ENCODE measurements at places on chromosomes 12 and 14. TPM values are rescaled to one million over a fixed set of nuclear protein-coding genes. Genes with fewer than 3 reads are reported as not detected.

GRCh38 chr12:17579205-17580026 lies 510.6 kb downstream of the RERGL start:
- DNase-seq = no peak

DNA sequence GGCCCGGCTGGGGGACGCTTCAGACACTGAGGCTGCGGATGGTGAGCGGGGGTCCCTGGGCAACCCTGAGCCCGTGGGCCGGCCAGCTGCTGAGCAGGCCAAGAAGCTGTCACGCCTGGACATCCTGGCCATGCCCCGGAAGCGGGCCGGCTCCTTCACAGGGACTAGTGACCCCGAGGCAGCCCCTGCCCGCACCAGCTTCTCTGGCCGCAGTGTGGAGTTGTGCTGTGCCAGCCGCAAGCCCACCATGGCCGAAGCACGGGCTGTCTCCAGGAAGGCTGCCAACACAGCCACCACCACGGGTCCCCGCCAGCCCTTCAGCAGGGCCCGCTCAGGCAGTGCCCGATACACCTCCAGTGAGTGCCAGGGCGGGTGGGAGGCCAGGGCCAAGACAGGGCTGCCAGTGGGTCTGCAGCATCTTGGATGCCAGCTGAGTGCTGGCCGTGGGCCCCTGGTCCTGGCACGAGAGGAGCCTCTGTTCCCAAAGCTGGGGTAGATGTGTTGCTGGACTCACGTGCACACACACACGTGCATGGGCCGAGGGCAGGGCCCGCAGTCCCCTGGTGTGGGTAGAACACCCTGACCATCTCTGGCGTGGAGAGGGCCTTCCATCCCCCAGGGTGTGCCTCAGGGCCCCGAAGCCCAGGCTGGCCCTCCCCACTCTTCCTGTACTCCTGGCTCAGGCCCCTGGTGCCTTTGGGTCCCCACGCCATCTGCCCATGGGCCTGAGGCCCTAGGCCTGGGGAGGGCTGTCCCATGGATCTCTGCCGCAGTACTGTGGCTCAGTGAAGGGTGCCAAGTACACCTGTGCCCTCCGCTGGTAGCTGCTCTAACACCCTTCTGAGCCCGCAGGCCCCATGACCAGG lies 22.8 kb downstream of the CEP170B start:
- DNase-seq = peak; percentile 76

Gene DHRS2
- 1.1 TPM for polyA plus RNA-seq

DNA sequence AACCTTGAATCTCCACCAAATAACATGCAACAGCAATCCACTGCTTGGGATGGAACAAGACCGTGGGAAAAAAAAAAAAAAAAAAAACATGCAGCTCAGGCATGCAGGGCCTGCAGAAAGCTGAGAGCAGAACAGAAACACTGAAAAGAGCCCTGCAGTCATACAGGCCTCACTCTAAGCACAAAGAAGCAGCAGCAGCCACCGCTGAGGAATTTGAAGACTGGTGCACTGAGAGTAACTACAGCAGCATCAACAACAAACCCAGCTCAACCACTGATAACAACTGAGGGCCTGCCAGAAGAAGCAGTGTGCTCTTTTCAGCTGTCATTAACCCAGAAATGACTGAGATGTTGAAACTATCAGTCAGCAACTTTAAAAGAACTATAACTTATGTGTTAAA lies 354.7 kb upstream of the TMTC1 start:
- no peak for DNase-seq

DNA sequence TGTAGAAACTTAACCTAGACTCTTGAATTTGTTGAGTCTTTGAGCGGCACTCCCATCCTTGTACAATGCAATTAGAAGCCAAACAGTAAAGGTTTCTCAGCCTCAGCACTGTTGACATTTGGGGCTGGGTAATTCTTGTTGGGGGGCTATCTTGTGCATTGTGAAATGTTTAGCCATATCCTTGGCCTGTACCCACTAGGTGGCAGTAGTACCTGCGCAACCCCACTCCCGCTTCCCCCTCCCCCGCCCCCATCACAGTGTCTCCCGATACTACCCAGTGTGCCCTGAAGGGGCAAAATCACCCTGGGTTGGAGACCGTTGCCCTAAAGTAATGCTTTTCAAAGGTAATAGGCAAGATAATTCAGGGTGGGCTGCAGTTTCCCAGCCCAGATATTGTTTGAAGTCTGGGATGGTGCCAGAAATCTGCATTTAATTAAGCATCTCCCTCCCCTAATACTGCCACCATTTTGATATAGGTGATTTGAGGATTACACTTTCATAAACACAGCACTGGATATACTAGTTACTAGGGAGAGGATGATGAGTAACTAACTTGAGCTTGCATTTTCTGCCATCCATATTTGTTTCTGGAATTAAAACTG lies 1.8 kb downstream of the COX6A1 start:
- DNase-seq = peak; percentile 31

Gene HCAR3
- polyA plus RNA-seq = 0.17 TPM

Gene GRIN2B
- 0.44 TPM for polyA plus RNA-seq

DNA sequence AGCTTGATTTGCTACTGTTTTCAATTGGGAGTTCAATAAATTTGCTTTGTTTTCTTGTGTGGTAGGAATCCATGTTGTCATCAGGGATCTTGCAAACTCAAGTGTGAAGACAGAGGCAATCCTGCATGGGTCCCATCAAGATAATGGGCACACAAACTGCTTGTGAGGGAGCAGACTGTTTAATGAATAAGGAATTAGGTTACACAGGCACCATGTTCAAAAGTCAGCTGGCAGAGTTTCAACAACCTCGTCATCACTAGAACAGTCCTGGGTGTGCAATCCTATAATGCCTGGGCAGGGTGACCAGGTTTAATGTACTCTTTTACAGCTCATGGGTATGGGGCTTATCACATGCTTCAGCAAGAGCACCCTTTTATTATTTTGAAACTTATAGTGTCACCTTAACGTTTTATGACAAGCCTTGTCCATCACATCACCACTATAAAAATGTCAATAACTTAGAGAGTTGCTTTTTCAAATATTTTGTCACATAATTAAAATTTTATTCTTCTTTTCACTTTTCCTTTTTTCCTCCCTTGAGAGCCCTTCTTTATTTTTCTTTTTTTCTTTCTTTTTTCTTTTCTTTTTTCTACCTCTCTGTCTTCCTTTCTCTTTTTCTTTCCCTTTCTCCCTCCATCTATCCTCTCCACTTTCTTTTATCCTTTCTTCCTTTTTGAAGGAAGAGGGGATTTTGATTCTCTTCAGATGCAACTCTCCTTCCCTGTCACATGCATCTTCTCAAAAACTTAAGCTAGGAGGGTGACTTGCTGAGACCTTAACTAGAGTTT lies 252.2 kb upstream of the ATP2B1 start:
- DNase-seq = no peak

- DNase-seq = peak; percentile 46
These were observed 116.3 kb upstream of the PRICKLE1 start for GRCh38 chr12:42705863-42706262.

DNA sequence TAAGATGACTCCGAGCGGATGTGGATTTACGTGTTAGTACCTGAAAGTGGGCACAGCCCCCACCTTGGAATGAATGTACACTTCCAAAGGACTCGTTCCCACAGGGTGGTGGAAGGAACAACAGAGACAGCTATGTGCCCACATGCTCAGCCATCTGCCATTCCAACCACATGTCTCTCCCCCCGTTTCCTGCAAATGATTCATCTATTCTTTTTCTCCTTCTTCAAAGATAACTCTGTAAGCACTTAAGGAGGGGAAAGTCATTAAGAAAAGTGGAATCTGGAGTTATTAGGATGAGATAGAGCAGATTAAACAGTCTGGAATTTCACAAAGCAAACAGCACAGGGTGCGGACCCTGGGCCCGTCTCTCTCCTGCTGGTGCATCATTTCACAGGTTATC lies 18.5 kb upstream of the DUSP6 start:
- no peak for DNase-seq

DNA sequence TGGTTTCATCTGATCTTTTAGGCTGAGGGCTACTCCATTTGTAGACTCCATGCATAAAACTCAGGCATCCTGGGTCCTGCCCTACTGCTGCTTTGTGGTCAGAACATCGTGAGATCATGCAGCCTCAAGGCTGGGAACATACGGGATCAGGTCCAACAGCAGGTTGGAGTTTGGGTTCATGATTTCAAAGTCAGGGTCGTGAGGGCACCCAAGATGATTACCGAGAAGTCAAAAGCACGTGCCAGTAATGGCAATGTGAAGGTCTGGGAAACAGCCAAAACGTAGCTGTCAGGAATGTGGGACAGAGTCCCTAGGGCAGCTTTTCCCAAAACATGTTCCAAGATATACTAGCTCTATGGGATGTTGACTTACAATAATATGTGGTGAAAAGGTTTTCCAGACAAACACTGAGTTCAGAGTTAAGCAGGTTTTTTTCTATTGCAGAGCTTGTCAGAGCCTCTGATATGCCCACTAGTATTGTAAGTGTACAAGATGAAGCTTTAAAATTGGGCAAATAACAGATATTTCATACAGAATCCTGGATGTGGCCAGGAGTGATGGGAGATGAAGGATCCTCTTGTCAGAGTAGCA lies 130.3 kb upstream of the DNM1L start:
- DNase-seq = no peak

DNA sequence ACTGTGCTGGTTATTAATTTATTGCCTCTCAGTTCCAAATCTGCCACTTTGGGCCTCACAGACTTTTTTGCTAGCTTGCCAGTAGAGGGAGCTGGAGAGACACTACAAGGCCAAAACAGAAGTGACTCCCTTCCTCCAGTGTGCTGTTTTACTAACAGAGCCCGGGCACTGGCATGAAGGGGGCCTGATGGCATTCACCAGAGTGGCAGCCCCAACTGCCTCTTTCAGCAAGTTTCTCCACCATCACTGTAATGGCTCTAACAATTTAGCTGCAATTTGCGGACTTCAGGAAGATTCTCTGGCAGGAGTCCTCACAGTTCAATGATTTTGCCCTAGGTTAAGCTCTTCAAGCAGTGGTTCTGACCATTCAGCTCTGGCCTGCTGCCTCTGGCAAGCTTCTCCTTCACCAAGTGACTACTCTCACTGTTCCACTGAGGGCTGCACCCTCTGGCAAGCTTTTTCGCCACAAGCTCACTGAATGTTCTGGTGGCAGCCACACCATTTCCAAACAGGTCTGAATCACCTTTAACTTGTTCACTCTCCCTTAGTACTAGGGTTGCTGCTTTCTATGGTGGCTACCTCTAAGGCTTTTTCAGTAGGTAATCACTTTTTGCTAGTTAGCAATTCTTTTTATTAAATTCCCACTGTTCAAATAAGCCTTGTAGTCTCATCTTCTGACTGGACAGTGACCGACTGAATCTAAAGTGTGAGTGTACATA lies 104.9 kb downstream of the ZC3H14 start:
- peak; percentile 51 for DNase-seq
